AG08395 (cell line): ENCODE measurements at places on chromosomes 7 and 10.
A peak's percentile ranks its signal among the peaks of the same experiment; 100 is the strongest.

GRCh38 chr7:113698556-113699220, 220.1 kb downstream of the PPP1R3A start:
- DNase-seq, result peak; percentile 18

DNA sequence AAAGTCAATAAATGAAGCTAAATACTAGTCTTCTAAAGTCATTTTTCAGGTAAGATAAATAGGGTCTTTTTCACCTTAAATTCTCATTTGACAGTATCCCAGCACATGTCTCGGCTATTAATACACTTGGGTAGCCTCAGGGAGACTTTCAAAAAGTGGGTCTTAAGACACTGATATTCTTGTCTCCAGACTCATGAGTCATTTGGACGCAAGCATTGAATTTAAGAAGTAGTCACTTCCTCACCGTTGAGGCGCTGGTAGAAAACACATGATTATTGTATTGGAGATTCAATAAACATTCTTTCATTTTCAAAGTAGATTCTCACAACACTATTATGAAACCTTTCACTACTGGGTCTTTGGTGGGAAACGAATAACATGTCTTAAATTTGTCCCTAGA, 108.9 kb upstream of the SP8 start:
- no peak for DNase-seq

- no peak for DNase-seq
These were observed 8.6 kb downstream of the CTBP2 start for GRCh38 chr10:125151553-125152449.

DNA sequence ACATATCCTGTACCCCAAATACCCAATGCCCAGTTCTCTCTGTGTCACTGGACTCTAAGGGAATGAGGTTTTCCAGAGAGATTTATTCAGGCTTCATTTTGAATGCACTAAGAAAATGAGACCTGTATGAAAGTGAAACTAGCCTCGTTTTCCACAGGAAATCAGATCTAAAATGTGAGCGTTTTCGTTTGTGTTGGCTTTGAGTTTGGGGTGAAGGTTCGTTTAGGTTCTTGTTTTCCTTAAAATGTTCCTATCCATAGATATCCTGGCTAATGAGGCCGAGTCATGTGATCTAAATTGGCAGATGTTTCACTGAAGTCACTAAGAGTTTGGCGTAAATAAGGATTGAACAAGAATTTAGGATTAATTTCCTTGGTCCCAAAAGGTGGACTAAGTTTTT, 90.9 kb upstream of the BMPER start:
- DNase-seq, result no peak

- peak; percentile 81 for DNase-seq
These were observed 83.7 kb upstream of the BET1 start for GRCh38 chr7:94087664-94088352.

GRCh38 chr7:77430927-77431326, 14.8 kb upstream of the GSAP start:
- DNase-seq, result no peak

DNA sequence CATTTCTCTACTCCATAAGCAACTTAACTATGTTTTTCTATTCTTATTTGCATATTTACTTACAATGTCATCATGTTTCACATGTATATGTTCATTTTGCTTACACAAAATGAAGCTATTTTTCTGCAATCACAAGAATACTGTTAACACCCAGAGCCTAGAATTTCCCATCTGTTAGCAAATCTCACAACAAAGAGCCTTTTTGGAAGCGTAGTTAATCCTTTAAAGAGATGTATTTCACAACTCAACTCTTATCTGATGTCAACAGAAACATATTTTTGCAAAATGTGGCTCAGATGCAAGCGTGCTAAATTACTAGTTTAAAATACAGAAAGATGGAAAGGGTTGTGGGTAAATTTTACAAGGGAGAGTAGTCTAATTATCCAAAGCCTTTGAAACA, 110.6 kb upstream of the COL1A2 start:
- no peak for DNase-seq

GRCh38 chr7:155440018-155440410, 17.9 kb upstream of the EN2 start:
- DNase-seq, result no peak

GRCh38 chr10:33143160-33143728, 185.2 kb upstream of the ITGB1 start:
- peak; percentile 86 for DNase-seq

DNA sequence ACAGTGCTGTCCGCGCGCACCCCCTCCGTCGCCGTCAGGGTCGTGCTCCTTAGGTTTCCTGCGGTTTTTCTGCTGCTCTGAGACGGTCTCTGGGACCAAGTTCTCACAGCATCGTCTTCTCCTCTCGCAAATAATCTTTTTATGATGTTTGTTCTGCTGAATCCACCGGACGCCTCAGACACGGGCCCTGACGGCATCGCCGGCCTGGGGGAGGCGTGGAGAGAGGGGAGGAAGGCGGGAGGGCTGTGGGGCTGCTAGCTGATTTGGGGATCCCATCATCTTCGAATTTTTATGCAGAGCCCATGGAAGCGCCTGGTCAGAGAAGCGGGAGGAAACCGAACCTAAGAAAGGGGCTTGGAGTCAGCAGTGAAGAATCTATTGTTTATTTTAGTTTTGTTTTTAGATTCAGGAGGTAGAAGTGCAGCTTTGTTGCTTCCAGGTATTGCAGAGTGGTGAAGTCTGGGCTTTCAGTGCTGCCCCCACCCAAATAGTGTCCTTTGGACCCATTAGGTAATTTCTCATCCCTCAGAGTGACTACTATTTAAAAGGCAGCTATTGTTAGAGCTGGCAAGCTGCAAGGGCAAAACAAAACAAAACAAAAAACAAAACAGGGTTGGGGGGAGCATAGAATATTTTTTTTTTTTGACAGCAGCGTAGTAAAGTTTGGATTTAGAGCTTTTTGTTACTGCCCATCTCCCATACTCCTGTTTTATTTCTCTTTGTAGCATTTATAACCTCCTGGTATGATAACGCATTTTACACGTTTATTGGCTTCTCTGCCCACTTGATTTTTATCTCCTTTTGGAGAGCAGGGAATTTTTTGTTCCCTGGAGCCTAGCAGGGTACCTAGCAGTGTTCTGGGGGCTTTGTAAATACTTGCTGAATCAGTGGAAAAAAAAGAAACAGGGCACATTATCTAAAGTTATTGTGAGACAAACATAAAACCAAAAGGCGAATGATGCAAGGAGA, 92.6 kb downstream of the SPAG6 start:
- DNase-seq, result no peak

DNA sequence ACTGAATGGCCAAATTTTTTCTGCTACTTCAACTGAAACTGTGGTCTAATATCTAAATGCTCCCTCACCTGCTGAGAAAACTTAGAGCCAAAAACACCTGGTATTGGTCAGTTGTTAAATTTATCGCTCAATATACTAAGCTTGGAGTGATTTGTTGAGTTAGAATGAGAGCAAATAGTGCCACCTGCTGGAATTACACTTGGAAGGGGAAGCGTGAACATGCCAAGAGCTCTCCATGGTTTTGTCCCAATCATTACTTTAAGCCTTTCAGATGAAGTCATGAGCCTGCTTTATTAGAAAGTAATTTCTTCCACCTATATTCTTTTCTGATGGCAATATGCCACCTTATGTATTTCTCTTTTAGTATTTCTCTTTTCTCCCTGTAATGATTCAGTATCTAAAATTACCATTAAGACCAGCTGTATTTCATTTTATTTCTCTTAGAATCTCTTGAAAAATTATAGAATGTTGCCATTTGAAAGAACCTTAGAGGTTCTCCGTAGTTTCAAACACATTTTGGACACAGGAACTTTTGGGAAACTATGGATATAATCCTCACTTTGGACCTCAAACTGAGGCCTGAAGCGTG, 447.8 kb upstream of the C7orf33 start:
- peak; percentile 3 for DNase-seq

- DNase-seq, result no peak
These were observed 25.6 kb downstream of the HERC4 start for GRCh38 chr10:68049289-68050078.

- no peak for DNase-seq
These were observed 499.1 kb downstream of the KCNMA1 start for GRCh38 chr10:77138541-77138940.

GRCh38 chr7:107949443-107949935, 53.5 kb downstream of the LAMB1 start:
- DNase-seq, result no peak
